A549 treated with dexamethasone at 1 μM for 4 hours (cell line): ENCODE measurements at places on chromosomes 13 and 19. TPM values are rescaled to one million over a fixed set of nuclear protein-coding genes. Genes with fewer than 3 reads are reported as not detected.

The WDR83 gene
- 8.3 to 9.7 TPM (median 9.3 TPM) in 5 replicates for total RNA-seq

The ZNF416 gene
- 3.8 to 5.0 TPM (median 4.4 TPM) in 5 replicates for total RNA-seq

The CD22 gene
- total RNA-seq: 0.88 to 1.3 TPM (median 1.1 TPM) in 5 replicates

The TEX26 gene
- not detected in 5 replicates for total RNA-seq

The CNN1 gene
- 0.26 to 0.66 TPM (median 0.45 TPM) in 5 replicates for total RNA-seq

The ZNF700 gene
- total RNA-seq: 0.16 to 0.27 TPM (median 0.23 TPM) in 5 replicates

The CCL25 gene
- total RNA-seq: not detected in 5 replicates

The CASP14 gene
- not detected in 5 replicates for total RNA-seq

The KIR2DL1 gene
- not detected in 5 replicates for total RNA-seq

The WDR87 gene
- total RNA-seq: not detected in 5 replicates

The ZNF541 gene
- total RNA-seq: 0.02 to 0.05 TPM (median 0.04 TPM) in 3 of 5 replicates, not detected in the others

The ERICH4 gene
- total RNA-seq: not detected in 5 replicates

The NEK5 gene
- 0.05 to 0.21 TPM (median 0.07 TPM) in 5 replicates for total RNA-seq

The MAP2K7 gene
- 8.6 to 16.3 TPM (median 14.9 TPM) in 5 replicates for total RNA-seq

The PROZ gene
- total RNA-seq: not detected in 5 replicates

The KLK13 gene
- 0.09 to 0.14 TPM (median 0.12 TPM) in 3 of 5 replicates, not detected in the others for total RNA-seq

The MPHOSPH8 gene
- 11.3 to 13.8 TPM (median 13.1 TPM) in 5 replicates for total RNA-seq

The C19orf73 gene
- 0.82 to 1.9 TPM (median 1.3 TPM) in 5 replicates for total RNA-seq

The ZNF285 gene
- total RNA-seq: 2.0 to 2.9 TPM (median 2.3 TPM) in 5 replicates

The CBY2 gene
- 0.14 TPM in 1 of 5 replicates, not detected in the others for total RNA-seq

The FCER2 gene
- total RNA-seq: not detected in 5 replicates

The PABPC3 gene
- 0.14 to 0.22 TPM (median 0.21 TPM) in 5 replicates for total RNA-seq

The ZNF837 gene
- total RNA-seq: 0.86 to 1.5 TPM (median 1.2 TPM) in 5 replicates

The IFI30 gene
- 8.2 to 17.6 TPM (median 12.3 TPM) in 5 replicates for total RNA-seq

The CABP5 gene
- total RNA-seq: not detected in 5 replicates

The ZNF43 gene
- 2.1 to 3.2 TPM (median 2.6 TPM) in 5 replicates for total RNA-seq

The PALM3 gene
- total RNA-seq: 1.5 to 2.1 TPM (median 1.9 TPM) in 5 replicates

The MUC16 gene
- 0.06 to 0.07 TPM (median 0.06 TPM) in 4 of 5 replicates, not detected in the other for total RNA-seq

The DACT3 gene
- total RNA-seq: 0.17 to 0.29 TPM (median 0.26 TPM) in 5 replicates

The POLRMT gene
- total RNA-seq: 68.6 to 97.5 TPM (median 89.4 TPM) in 5 replicates

The SELENOV gene
- total RNA-seq: 0.05 TPM in 1 of 5 replicates, not detected in the others

The IGFL3 gene
- 0.15 to 0.44 TPM (median 0.29 TPM) in 3 of 5 replicates, not detected in the others for total RNA-seq

The CYP4F12 gene
- total RNA-seq: 1.6 to 2.8 TPM (median 2.1 TPM) in 5 replicates

The IQCN gene
- total RNA-seq: 0.53 to 1.2 TPM (median 0.91 TPM) in 5 replicates

The SLC6A16 gene
- total RNA-seq: 0.67 to 1.4 TPM (median 0.89 TPM) in 5 replicates

The PSG7 gene
- 0.04 to 0.11 TPM (median 0.06 TPM) in 5 replicates for total RNA-seq

The NKPD1 gene
- total RNA-seq: 0.56 to 1.1 TPM (median 0.95 TPM) in 5 replicates

The PRMT1 gene
- 394 to 431 TPM (median 409 TPM) in 5 replicates for total RNA-seq

The C5AR1 gene
- 1.2 to 3.3 TPM (median 2.4 TPM) in 5 replicates for total RNA-seq

The RNF113B gene
- not detected in 5 replicates for total RNA-seq

The FUT2 gene
- total RNA-seq: not detected in 5 replicates

The ICAM4 gene
- total RNA-seq: 0.09 to 0.11 TPM in 2 of 5 replicates, not detected in the others

The NOVA2 gene
- 1.0 to 1.7 TPM (median 1.3 TPM) in 5 replicates for total RNA-seq

The SCN1B gene
- 13.7 to 19.8 TPM (median 19.1 TPM) in 5 replicates for total RNA-seq

The BCAM gene
- total RNA-seq: 56.0 to 89.4 TPM (median 81.7 TPM) in 5 replicates

The SERPINE3 gene
- total RNA-seq: not detected in 5 replicates

The CYP4F2 gene
- 0.04 to 0.24 TPM (median 0.08 TPM) in 4 of 5 replicates, not detected in the other for total RNA-seq

The GRIN3B gene
- total RNA-seq: 1.7 to 3.9 TPM (median 3.0 TPM) in 5 replicates

The ZNF729 gene
- not detected in 5 replicates for total RNA-seq

The MEF2B gene
- total RNA-seq: 0.21 to 0.83 TPM (median 0.41 TPM) in 5 replicates

The TSSK6 gene
- 1.0 to 2.1 TPM (median 1.6 TPM) in 5 replicates for total RNA-seq

The LGALS4 gene
- 0.21 to 0.53 TPM (median 0.42 TPM) in 5 replicates for total RNA-seq

The GAPDHS gene
- 0.07 to 0.26 TPM (median 0.09 TPM) in 5 replicates for total RNA-seq

The ZIK1 gene
- 0.03 to 0.08 TPM in 2 of 5 replicates, not detected in the others for total RNA-seq
